Activated gamma-delta T cell treated with Interleukin-2 at 50 U/mL for 16 hours (primary cell): ENCODE measurements at places on chromosomes 4 and X.

DNA sequence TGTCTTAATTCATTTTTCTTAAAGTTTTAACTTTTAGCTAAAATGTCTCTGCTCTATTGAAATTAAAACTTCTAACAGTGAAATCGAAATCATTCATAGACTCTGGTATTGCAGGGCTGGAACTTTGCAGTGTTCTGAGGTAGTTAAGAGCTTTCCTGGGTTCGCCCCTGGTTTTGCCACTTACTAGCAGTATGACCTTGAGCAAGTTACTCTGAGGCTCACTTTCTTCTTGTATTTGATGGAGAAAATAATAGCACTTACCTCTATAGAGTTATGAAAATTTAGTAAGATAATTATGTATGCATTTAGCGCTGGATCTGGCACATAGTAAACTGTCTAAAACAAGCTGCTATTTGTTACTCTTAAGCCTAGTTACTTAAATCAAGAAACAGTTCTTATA is 1.7 kb downstream of the SLAIN2 start:
- no peak for DNase-seq

GRCh38 chr4:1572964-1573720 is 111.0 kb downstream of the FAM53A start:
- no peak for DNase-seq

DNA sequence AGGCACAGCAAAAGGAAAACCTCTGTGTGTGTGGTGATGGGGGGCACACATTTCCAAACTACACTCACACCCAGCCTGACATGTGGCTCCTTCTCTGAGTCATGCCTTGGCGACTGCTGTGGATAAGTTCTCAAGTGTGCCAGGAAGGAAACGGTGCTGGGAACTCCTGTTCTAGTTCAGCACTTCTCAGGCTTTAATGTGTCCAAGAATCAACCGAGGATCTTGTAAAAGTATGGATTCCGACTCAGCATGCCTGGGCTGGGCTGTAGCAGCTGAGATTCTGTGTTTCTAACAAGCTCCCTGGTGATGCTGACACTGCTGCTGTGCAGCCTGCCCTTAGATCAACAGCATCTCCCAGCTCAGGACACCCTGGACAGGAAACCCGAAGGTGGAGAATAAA is 20.2 kb downstream of the CLNK start:
- DNase-seq: no peak

GRCh38 chrX:69046996-69047490 is 118.2 kb downstream of the PJA1 start:
- no peak for DNase-seq

- no peak for DNase-seq
Measured at GRCh38 chr4:120232050-120232449, 165.4 kb upstream of the MAD2L1 start.

- no peak for DNase-seq
Measured at GRCh38 chrX:34659575-34659974, 2.5 kb upstream of the TMEM47 start.

- DNase-seq: peak; percentile 51
Measured at GRCh38 chrX:123859409-123859845, 426 bp upstream of the XIAP start.

GRCh38 chr4:56250776-56251175 is 136.5 kb downstream of the AASDH start:
- DNase-seq: no peak

- DNase-seq: peak; percentile 11
Measured at GRCh38 chrX:24498181-24498580, 33.1 kb downstream of the PDK3 start.

DNA sequence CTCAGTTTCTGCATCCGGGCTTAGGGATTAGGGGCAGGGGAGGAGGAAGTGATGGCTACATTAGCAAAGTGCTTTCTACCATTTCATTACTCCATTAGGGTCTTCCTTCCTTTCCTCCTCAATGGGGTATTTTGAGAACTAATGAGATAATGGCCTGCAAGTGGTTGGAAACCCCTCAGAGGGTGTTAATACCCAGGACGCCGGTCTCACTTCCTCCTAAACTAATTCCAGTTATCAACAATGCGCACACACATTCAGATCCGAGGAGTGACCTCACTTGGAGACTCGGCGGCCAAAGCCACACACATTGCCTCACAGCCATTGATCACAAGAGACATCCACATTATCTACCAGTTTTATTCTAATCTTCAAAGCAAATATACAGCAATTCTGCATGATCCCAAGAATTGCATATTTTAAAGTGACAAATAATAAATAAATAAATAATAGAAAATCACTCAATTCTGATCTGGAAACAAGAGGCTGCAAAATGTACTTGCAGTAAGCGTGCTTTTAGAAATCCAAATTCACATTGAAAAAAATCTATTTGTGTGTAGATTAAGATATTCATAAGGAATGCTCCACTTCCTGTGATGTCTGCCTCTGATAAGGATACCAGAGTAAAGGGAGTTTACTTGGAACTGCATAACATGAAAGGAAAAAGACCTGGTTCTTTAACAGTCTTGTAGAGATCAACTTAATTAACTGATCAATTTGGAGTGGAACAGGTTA is 329.1 kb downstream of the FBXW7 start:
- DNase-seq: no peak

DNA sequence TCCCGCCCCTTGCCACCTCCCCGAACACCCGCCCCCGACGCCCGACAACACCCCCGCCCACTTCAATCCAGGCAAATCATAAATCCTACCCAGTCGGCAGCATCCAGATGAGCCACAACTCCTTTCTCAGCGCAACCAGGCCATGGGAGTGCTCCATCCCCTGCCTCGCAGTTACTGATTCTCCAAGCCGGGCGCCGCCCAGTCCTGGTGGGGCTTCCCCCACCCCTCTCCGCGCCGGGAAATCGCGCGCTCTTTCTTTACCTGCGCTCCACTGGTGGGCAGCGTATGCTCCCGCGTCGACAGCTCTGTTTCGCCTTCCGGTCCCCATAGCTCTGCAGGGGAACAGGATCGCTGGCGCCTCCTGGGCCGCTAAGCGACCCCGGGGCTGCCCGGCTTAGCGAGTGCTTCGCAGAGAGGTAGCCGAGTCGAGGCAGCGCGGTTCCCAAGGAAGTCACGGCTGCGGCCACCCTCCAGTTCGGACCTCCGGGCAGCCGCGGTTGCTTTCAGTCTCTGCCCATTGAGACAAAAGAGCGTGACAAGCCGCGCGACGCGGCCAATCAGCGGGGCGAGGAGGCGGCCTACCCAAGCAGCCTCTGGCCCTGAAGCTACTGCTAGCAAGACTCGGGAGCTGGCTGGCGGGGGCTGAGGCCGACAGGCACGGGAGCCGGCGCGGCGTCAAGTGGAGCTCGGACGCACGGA is 43.7 kb upstream of the TMSB15B start:
- DNase-seq: peak; percentile 33

- DNase-seq: no peak
Measured at GRCh38 chrX:85992811-85993229, 54.5 kb downstream of the CHM start.

DNA sequence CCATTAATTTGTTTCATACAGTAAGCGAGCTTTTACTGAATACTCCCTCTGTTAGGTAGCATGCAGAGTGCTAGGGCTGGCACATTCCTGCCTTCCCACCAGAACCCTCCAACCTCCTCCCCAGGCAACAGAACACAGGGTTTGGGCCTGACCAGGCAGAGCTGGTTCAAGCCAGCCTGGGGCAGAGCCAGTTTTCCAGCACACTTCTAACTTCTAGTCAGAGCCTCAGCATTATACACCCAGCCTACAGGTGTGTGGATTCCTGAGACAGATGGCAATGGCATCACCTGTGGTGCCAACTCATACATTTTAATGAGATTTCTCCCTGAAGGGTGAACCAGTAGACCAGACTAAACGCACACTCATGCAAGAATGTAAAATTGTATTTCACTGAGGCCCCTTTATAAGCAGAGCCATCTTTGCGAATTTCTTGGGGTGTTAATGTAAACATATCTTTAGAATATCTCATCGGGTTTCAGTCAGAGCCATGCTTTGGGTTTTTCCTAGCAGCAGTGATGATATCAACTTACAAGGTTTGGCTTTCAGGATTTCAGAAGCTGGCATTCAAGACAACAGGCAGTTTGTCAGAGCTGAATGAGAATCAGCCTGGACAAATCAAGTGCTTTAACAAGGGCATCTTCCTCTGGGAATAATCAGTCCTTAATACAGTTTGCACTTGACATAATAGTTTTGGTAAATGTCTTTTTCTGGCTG is 92.0 kb downstream of the GATB start:
- DNase-seq: no peak

DNA sequence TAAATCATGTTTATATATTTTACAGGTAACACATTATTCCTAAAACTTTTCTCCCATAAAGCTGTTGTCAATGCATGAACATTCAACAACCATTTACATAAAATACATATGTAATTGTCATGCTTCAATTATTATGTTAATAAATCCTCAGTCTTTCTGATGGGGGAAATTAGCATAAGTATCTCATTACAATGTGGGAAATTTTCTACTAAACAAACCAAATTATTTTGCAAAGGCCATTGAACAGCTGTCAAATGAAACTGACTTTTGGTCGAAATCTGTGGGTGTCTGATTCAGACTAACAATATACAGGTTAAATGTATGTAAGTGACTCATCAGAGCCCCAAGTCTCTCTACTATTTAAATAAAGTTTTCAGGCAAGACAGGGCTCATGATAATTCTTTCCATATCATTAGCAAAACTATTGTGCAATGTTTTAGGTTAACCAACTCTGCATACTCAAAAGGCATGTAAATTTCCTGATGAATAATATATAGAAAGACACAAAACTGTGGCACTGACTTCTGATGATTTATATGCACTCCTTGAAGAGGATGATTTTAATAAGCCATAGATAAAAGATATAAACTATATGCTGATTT is 795.3 kb upstream of the AADAT start:
- no peak for DNase-seq

- DNase-seq: no peak
Measured at GRCh38 chr4:22490718-22491315, 25.0 kb downstream of the ADGRA3 start.

DNA sequence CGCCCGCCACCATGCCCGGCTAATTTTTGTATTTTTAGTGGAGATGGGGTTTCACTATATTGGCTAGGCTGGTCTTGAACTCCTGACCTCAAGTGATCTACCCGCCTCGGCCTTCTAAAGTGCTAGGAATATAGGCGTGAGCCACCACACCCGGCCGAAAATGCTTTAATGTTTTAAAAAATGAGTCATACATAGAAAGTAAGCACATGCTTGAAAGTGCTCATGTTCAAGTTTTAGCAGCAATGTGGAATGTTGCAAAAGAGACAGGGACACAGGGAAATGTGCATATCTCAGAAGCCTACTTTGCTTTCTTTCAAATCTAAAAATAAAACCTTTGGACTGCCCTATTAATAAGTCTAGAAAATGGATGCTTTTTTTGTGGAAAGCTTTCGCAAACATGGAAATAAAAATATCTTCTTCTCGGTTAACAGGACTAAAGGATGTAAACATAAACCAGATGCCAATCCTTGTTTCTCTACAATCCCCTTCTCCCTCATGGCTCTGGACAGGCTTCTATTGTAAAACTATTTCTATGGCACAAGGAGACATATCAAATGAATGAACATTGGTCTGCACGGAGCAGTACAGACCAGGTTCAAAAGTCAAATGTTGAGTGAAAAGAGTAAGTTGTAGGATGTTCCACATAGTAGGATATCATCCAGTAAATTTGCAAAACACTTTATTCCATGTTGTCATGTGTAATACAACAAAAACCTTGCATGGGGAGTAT is 15.0 kb downstream of the MECP2 start:
- no peak for DNase-seq

GRCh38 chr4:26889356-26889755 is 28.7 kb downstream of the STIM2 start:
- no peak for DNase-seq

GRCh38 chr4:7716010-7716721 is 223.5 kb downstream of the AFAP1 start:
- DNase-seq: no peak

DNA sequence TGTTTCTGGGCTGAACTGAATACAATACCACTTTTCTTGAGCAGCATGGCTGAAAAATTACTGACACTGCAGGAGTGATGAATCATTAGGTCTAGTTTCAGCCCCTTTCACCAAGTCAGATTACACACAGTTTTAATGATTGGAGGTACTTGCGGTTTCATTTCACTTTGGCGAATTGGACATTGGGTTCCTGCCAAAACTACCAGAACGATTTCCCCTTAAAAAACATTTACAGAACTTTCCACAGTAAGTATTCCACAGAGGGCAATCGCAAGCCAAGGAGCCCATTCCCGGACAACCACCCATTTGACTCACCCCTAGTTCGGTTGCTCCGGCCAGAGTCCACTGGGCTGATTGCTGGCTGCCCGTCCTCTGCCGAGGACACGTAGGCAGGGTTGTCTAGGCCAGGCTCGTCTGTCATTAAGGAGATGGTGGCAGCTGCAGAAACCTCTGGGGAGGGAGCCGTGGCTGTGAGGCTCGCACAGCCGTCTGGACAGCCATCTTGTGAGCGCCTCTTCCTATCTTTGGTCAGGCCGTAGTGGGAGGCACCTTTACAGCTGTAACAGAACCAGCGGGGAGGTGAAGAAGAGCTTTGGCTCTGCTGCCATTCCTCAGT is 83.5 kb downstream of the LNX1 start:
- DNase-seq: no peak

- DNase-seq: no peak
Measured at GRCh38 chr4:145731028-145731427, 51.1 kb downstream of the C4orf51 start.

GRCh38 chrX:10030570-10030969 is 63.4 kb downstream of the CLDN34 start:
- no peak for DNase-seq

DNA sequence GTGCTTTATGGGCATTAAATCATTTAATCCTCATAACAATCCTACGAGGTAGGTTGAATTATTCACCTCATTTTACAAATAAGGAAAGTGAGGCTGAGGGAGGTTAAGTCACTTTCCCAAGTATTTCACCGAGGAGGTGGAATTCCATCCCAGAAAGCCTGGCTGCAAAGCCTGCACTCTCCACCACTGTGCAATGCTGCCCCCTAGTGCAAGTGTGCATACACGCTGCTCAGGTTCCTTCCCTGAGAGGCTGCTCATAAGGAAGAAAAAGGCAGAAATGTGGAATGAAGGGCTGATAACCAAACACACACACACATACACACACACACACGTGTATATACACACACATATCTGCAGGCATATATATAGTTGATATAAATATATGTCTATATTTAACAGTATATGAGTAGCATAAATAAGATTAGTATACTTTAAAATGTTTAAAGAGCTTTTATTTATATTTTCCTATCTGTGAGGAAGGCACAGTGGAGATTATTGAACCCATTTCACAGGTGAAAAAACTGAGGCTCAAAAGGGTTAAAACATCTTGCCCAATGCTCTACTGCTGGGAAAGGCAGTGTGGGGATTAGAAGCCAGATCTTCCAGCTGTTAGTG is 714.5 kb upstream of the TENM3 start:
- DNase-seq: no peak
